Breast epithelium (tissue), 4 donors: ENCODE measurements at places on chromosomes 3 and 15. TPM values are rescaled to one million over a fixed set of nuclear protein-coding genes. Genes with fewer than 3 reads are reported as not detected.

GRCh38 chr3:190990898-190991297, 128.4 kb upstream of the GMNC start:
- no peak for DNase-seq

DNAJA4 gene
- total RNA-seq = 22.6 TPM

- no peak for DNase-seq
Observed at GRCh38 chr15:38885001-38885400, 320.4 kb upstream of the RASGRP1 start.

GRCh38 chr3:177624528-177625495, 427.5 kb upstream of the TBL1XR1 start:
- no peak for DNase-seq

DNA sequence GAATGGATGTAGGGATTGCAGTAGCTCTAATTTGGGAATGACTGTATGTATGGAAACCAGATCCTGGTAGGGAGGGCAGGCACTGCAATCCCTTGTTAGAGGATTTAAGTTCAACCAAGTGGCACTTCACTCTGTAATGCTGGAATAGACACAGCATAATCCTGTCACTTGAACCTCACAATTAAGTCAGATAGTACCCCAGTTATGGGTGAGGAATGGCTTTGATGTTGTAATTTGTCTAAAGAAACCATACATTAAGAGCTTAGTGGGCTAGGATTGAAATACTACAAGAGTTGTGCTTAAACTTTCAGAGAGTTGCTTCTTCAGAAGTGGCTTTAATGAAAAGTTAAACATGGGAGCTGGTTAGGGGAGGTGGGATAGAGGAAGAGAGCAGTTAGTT, 9.3 kb downstream of the RAB7A start:
- no peak for DNase-seq

DNA sequence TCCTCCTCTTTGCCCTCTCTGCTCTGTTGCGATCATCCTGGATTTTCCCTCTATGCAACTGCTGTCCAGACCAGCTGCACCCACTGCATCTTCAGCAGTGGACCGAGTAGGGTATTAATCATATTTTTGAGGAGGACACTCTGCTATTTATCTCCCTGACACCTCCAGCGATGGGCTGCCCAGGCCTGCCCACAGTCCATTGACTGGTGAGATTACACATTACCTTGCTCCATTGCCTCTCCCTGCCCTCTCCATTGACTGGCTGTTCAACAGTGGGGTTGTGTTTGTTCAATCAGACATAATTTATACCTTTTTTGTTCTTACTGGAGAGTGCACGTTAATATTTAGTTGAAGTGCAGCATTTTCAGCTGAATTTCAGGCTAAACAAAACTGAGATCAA, 559.3 kb upstream of the ARRDC4 start:
- DNase-seq = no peak
